Right hindlimb (tissue), 1 donor: ENCODE measurements at places on chromosomes 1 and 21.

DNA sequence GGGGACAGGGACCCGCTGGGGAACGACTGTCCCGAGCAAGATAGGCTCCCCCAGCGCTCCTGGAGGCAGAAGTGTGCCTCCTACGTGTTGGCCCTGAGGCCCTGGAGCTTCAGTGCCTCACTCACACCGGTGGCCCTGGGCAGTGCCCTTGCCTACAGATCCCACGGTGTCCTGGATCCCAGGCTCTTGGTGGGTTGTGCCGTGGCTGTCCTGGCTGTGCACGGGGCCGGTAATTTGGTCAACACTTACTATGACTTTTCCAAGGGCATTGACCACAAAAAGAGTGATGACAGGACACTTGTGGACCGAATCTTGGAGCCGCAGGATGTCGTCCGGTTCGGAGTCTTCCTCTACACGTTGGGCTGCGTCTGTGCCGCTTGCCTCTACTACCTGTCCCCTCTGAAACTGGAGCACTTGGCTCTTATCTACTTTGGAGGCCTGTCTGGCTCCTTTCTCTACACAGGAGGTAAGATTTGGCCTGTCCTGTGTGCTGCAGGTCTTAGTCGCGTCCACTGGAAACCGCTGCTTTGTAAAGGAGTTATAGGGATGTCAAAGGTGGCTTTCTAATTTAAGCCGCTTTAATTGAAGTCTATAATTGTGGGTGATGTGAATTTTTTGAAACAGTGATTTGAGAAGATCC is 717 bp downstream of the UBIAD1 start:
- DNase-seq: no peak

GRCh38 chr1:198018529-198018928 is 101.4 kb downstream of the LHX9 start:
- DNase-seq: no peak

DNA sequence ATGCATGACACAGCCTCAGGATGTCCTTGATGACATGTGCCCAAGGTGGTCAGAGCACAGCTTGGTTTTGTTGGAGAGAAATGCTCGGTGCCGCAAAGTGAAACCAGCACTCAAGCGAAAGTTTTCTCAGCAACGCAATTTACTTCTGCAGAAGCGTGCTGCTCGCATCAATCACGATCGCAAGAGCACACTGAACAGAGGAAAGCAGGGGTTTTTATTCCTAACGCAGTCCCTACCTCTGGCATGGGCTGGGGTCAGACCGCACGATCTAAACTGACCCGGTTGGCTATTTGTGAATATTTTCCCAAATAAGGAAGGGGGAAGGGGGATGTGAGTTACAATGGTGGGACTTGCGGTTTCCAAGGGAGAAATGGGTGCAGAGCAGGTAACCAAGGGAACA is 809 bp upstream of the ZNF669 start:
- DNase-seq: no peak

DNA sequence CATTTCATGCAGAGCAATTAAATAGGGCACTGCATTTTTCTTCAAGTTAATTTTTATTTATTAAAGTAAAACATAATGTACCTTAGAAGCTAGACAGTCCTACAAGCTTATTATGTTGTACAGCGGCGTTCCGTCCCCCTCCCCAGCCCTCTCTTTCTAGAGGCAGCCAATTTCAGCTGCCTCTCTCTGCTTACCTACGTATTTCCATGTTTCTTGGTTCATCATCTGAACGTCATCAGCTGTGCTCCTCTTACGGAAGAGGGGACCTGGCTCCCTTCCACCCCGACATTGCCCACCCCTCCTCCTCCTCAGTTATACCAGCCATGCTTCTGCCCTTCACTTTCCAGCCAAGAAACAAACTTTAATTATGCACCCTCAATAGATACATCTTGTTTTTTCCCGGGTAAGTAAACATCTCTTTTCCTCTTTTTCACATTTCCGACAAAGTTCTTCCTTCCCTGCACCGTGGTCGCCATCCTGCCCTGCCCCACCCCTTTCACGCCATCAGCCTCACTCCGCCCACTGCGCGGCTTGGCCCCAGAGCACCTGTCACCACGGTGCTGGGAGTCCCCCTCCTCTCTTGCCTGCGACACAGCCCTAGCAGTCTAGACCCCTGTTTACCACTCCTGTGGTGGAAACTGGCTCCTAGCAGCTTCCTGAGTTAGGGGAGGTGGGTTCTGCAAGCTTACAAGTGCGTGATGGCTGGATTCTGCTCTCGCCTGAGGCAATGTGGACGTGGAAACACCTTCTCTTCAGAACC is 57.9 kb downstream of the SLC37A1 start:
- DNase-seq: peak; percentile 7

- no peak for DNase-seq
Observed at GRCh38 chr1:22494144-22494543, 42.5 kb downstream of the ZBTB40 start.

DNA sequence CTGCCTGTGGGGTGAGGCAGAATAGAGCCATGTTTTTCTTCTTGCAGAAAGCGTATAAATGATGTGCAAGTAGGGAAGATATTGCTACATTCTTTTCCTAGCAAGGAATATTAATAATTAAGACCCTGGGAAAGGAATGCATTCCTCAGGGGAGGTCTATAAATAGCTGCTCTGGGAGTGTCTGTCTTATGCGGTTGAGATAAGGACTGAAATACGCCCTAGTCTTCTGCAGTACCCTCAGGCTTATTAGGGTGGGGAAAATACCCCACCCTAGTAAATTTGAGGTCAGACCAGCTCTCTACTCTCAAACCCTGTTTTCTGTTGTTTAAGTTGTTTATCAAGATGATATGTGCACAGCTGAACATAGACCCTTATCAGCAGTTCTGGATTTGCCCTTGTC is 155.9 kb upstream of the HMCN1 start:
- no peak for DNase-seq

DNA sequence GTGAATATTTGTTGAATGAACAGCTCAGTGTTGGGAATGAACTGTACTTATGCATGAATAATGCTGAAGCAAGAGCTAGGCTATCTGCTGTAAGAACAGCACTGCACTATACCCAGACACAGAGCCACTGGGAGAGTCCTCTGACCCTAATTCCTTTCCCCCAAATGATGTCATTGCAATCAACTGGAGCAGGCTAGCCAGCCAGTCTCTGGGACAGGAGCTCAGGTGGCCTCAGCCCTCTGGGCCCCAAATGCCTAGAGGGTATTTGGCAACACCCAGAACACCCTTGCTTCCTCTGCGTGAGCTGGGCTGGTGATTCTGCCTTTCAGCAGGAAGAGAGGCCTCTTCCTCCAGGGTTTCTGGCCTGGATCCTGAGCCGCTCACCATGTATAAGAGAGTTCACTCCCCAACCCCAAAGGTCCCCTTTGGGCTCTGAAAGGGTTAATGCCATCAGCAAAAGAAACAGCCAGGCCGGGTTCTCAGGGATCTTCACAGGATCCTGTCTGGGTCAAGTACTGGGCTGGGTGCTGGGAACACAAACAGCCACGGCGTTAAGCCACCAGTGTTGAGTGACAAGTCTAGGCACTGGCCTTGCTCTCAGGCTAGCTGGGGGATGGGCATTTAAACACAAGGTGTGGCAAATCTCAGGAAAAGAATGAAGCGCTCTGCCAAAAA is 3.7 kb upstream of the PADI4 start:
- no peak for DNase-seq

- DNase-seq: no peak
Observed at GRCh38 chr1:14245954-14246353, 352.5 kb upstream of the KAZN start.

DNA sequence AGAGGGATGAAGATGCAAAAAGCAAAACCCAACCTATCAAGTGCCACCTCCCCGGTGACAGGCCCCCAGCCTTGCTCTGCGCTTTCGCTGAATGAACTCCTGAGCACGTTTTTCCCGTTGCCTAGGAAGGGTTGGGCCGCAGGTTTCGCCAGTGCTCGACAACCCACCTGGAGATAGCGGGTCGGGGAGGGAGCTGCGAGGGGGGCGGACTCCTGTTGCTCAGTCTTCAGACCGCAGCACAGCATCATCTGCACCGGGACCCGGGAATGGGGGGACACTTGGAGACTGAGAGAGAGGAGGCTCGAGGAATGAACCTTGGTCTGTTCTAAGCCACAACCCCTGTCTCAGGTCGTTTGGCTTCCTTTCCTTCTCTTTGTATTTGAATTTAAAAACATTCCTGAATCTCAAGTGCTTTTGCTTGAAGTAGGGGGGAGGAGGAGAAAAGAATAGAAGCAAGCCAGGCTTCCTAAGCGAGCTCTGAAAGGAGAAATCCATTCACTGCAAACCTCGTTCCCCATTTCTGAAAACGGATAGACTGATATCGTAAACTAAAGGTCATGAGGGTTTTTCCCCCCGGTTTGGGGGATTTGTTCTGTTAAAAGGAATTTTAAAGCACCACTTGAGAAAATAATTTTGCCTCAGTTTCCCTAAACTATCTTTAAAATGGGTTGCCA is 1.2 kb downstream of the AK5 start:
- peak; percentile 17 for DNase-seq

DNA sequence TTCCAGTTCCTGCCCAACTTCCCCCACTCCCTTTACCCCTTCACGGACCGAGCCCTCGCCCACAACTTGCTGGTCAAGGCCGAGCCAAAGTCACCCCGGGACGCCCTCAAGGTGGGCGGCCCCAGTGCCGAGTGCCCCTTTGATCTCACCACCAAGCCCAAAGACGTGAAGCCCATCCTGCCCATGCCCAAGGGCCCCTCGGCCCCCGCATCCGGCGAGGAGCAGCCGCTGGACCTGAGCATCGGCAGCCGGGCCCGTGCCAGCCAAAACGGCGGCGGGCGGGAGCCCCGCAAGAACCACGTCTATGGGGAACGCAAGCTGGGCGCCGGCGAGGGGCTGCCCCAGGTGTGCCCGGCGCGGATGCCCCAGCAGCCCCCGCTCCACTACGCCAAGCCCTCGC is 42.1 kb upstream of the ARHGEF16 start:
- no peak for DNase-seq

DNA sequence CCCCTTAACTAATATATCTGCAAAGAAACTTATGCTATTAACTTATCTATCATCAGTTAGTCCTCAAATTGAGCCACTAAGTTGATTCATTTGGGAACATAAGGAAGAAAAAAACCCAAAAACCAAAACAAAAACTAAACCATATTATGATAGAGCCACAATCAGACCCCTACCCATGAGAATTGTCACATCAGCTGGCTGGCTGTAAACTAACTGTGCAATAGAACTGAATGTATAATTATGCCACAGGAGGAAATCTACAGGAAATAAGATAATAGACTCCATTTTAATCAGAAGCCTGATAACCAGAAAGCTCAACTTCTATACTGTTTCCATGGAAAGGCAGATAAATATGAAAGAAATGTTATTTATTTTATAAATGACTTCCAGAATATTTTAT is 110.0 kb downstream of the RGL1 start:
- DNase-seq: no peak

GRCh38 chr1:42964044-42964812 is 5.6 kb upstream of the SLC2A1 start:
- DNase-seq: no peak

DNA sequence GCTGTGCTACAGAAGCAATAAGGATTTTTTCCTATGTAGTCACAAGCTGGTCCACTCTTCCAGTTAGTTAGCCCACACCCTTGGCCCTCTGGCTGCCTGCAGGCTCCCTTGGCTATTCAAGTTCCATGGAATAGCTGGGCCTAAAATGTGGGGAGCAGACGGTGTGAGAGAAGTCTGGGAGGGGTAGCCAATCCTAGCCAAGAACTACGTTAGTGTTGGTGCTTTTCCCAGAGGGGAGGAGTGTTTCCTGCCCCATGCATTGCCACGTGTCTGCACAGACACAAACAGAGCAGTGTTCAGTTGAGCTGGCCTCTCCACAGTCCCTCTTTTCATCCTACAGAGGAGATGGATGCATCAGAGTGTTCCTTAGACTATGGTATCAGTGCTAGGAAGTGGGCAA is 59.0 kb upstream of the IPO9 start:
- peak; percentile 64 for DNase-seq

GRCh38 chr1:51532853-51533252 is 13.8 kb upstream of the EPS15 start:
- DNase-seq: no peak

DNA sequence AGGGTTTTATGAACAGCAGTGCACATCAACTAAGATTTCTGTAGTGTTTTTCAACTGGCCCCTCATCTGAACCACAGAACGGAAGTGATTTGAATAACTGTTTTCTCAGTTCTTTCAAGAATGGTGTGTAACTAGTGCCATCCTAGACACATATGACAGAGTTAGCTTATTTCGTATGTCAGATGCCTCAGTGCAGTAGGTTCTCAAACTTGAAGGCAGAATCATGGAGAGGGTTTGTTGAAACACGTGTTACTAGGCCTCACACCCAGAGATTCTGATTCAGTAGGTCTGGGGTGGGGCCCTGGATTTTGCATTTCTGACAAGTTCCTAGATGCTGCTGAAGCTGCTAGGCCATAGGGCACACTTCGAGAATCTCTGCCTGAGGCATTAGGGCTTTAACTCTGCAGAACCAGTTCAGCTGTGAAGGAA is 49.0 kb downstream of the SCCPDH start:
- DNase-seq: no peak

DNA sequence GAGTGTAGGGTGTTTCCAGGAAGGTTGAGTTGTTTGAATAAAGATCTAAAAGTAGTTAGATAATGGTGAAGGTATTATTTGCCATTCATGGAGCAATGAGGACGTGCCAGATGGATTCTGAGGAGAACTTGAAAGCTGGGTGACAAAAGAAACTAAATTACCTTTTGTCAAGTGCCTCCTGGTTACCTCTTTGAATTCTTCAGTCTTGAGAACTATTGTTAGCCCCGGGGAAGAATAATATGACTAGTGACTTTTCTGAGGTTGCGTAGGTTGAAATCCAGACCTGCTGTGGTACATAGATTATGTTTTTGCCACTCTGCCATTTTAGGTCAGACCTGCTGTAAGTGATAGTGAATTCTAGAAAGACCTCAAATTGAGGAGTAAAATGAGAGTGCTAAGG is 11.5 kb downstream of the LAMC1 start:
- no peak for DNase-seq

DNA sequence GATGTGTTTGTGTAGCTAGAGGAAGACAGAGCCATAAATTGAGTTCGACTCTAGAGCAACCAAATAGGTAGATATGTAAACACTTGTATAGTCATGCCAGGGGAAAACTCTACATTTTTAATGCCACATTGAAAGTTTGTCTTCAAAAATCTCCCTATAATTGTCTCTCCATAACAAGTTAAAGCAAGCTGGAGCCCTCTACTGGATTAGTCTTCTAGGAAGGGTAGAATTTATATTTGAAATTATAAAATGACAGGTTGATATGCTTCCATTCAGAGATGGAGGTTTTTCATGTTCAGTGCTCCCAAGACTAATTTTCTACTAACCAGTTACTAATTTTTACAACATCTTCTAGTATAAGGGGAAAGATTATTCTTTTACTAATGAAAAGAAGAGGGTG is 13.1 kb upstream of the COL24A1 start:
- DNase-seq: no peak
